GF-D8 (cell line): ENCODE measurements at places on chromosomes 1 and 21.

DNA sequence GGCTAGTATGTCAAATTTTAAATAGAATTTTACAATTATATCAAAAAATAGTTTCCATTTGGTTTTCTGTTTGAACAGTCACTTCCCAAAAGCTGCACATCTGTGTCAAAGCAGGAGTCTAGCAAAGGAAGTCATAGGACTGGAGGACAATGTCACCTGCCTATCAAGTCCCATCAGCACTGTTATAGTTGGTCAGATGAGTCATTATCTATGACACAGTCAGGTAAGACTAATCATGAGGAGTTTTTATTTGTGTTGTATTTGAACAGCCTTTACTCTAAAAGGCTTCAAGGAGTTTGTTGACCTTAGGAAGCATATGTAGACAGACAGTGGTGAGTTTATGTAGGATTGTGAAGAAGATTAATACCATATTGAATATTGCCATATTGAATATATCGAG lies 74.2 kb upstream of the QSOX1 start:
- DNase-seq, result no peak

GRCh38 chr1:228958121-228958520 lies 222.8 kb downstream of the RHOU start:
- DNase-seq, result no peak

GRCh38 chr1:201937624-201938213 lies 8.6 kb downstream of the LMOD1 start:
- DNase-seq, result no peak

DNA sequence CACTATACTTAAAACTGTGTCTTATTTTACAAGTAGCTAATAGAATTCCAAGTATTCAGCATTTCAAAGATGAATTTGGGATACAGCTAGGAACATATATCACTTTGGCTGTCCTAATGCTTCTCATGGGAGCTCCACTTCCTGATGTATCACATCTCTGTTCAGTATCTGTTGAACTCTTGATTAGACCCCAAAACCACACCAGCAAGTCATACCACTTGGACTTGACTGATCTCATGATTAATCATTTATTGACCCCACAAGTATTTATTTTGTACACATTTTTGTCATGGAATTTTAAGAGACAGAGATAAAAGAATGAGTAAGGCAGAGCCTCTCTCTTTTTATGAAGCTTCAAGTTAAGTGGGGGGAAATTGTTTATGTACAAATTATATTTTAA lies 30.0 kb downstream of the TMPRSS15 start:
- no peak for DNase-seq

DNA sequence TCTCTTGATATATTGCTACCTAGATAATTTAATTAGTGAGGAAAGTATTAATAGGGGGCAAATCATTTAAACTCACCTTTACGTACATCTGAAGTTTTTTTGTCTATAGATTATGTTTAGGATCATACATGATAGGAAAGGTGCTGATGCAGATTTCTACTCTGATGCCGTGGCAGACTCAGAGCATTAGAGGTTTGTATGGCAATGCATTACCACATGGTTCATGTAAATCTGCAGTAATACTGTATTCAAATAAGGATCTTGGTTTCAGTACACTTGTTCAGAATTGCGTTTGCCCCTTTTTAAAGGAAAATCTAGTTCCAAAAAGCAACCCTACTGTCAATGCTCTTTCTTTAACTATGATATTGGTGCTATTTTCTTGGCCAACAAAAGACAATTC lies 288.3 kb downstream of the PTPRC start:
- no peak for DNase-seq

DNA sequence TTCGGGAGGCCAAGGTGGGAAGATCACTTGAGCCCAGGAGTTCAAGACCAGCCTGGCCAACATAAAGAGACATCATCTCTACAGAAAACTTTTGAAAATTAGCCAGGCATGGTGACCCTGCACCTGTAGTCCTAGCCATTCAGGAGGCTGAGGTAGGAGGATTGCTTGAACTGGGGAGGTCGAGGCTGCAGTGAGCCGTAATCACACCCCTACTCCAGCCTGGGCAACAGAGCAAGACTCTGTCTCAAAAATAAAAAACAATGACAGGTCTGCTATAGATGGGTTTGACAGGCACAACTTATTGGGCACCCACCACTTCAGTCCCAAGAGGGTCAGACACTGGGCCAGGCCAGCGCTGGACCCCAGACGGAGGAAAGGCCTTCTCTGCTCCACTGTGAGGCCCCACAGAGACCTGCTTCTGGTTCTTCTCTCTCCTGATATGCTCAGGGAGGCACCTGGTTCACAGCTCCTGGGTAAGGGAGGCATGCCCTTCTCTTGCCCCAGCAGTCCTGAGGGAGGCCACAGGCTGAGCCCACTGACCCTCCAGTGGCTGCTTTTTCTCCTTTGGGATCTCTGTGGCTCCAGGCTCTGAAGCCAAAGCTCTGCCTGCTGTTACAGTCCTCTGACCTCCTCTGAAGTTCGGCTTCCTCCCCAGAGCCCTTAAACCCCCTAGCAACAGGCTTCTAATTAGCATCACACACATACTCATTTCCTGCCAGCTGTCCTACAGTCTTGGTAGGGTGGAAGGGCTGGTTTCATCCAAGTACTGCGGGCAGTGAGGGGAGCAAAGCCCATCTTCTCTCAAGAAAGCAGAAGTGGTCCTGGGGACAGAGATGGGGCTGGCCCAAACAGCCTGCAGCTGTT lies 14.4 kb downstream of the S100A16 start:
- peak; percentile 87 for DNase-seq

DNA sequence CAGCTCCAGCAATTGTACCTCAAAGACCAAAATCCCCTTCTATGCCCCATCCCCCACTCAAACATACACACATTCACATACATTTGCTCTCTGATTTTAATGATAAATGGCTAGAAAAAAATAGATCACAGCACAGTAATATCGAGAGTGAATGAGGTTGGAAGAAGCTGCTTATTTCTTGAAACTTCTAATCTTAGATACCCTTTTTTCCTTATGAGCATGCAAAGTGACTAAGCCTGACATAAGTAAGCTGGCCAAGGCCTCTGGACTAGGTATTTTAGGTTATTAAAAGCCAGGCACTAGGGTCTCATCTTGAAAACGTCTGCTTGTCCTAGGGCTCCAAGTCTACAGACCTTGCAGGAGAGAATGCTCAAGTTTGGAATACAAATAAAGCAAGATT lies 133.6 kb downstream of the TGFBR3 start:
- no peak for DNase-seq

DNA sequence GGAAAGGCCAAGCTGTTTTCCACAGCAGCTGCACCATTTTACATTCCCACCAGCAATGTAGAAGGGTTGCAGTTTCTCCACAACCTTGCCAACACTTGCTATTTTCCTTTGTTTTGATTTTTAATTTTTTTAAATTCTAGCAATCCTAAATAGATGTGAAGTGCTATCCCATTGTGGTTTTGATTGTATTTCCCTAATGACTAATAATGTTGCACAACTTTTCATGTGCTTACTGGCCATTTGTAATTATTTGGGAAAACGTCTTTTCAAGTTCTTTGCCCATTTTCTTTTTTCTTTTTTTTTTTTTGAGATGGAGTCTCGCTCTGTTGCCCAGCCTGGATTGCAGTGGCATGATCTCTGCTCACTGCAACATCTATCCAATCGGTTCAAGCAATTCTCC lies 53.9 kb downstream of the VCAM1 start:
- no peak for DNase-seq

GRCh38 chr1:167440345-167440744 lies 78.0 kb downstream of the CD247 start:
- DNase-seq, result no peak

- no peak for DNase-seq
These were observed 37.5 kb downstream of the S100B start for GRCh38 chr21:46567348-46567747.
